ENCODE measurements at places on chromosomes 1 and 21.

DNA sequence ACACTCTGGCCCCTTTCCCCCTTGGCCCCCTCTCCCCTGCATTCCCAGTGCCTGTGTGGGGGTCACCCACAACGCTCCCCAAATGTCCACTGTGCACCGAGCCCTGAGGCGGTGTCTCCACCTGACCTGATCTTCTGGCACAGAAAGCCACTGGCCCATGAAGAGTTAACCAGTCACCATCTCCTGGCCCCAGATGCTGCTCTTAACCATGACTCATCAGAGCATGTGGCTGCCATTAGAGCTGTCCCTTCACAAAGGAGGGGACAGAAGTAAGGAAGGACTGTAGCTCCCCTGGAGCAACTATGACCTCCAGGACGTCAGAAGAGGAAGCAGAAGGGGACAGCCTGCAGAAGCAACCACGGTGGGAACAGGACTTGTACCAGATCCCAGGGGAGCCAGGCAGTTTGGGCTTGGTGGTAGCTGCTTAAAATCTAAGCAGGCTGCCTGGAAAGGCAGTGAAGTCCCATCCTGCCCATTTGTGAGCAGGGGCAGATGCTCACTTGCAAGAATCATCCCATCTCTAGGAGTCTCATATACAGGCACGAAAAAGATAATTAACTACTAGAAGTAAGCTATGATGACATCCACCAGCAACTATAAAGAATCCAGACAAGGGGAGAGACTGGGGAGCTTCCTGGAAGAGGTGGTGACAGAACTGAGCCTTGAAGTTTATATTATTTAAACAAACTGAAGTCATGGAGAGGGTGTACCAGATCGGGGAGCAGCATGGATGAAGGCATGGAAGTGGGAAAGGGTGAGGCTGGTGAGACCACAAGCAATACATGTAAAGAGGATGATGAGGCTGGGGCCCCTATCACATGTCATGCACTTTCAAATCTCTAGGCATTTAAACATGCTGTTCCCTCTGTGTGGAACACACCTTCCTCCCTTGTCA, 1.1 kb upstream of the TTC39A start:
- no peak for DNase-seq

- no peak for DNase-seq
Measured at GRCh38 chr1:214380986-214381695, 100.2 kb downstream of the SMYD2 start.

GRCh38 chr1:224759681-224760091, 143.6 kb downstream of the CNIH3 start:
- no peak for DNase-seq

- no peak for DNase-seq
Measured at GRCh38 chr1:22104865-22105437, 37.9 kb downstream of the WNT4 start.

DNA sequence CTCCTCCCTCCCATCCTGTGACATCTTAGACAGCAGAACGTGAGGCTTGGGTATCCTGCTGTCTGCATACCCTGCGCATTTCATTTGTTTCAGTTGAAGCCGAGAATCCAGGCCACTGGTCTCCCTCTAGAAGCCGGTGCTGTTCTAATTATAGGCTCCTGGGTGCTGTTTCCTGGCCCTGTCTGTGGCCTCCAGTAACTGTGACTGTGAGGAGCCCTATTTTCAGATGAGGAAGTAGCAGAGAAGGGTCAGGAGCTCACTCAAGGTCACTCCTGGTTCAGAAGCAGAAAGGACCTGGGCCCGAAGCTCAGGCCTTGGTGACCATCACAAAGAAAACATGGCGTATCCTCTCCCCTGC, 24.0 kb downstream of the COQ8A start:
- DNase-seq: no peak

GRCh38 chr21:34305605-34306604, 57.9 kb upstream of the KCNE2 start:
- no peak for DNase-seq
